ENCODE measurements at places on chromosomes 5 and 9.

- DNase-seq = no peak
Observed at GRCh38 chr5:73858776-73859175, 232.8 kb downstream of the ARHGEF28 start.

DNA sequence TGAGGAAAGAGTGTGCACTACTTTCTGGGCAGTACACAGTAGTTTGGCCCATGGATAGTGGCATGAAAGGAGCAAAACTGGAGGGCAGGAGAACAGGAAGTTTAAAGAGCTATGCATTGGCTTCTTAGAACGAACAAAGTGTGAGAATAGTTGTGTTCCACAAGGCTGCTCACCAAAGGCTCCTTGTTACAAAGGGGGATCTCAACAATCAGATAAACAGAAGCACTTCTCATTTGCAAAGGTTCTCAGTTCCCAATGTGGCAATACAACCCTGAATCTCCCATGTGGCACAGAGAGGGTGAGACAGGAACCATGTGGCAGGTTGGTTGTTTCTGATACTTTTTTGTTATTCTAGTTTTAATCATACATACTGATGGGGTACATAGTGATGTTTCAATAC is 158.4 kb downstream of the CARTPT start:
- DNase-seq = no peak

DNA sequence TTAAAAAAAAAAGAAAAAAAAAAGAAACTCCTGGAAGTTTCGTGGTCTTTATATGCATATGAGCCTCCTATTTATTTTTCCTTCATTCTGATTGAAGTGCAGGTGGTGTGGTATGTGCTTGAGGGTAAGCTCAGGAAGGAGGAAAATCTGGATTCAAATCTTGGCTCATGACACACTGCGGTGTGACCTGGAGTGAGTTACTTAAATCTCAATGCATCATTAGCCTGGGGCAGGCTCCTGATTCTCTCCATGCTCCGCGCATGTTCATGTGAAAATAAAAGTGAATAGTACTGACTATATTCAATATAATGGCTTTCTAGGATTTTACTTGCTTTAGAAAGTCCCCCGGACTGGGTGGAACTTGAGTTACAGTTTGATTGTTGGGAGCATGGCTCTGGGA is 35.6 kb downstream of the PTTG1 start:
- no peak for DNase-seq

GRCh38 chr9:15485836-15486666 is 24.7 kb downstream of the PSIP1 start:
- DNase-seq = peak; percentile 23

- DNase-seq = no peak
Observed at GRCh38 chr5:124895236-124895635, 148.8 kb upstream of the ZNF608 start.

All from activated CD4-positive, alpha-beta T cell treated with anti-CD3 and anti-CD28 coated beads, Interleukin-2, Interleukin-6, amounts not matched to agents 100 ng/mL and 50 ng/mL, durations not matched to agents 16 hours and 8 hours (primary cell).